Left cardiac atrium (tissue), 4 donors: ENCODE measurements at places on chromosomes 3 and 15.
A peak's percentile ranks its signal among the peaks of the same experiment; 100 is the strongest.

- no peak for DNase-seq
These were observed 72.3 kb upstream of the LRIG1 start for GRCh38 chr3:66572938-66573710.

GRCh38 chr3:107705046-107705445 is 182.3 kb downstream of the BBX start:
- DNase-seq, result no peak

DNA sequence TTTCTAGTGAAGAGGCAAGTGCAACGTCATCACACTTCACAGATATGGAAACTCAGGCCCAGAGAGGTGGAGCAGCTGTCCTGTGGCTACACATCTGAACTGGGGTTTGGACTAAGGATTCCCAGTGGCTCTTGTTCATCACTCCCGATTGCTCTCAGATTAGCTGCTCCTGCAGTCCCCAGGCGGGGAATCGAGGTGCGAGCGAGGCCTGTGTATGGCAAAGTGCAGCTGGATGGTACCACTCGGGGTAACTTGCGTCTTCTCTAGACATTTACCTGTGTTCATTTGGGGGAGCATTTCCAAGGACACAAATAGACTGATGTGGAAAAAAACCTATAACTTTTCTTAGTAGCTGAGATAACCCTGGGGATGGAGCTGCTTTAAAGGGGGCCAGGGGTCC is 45.9 kb upstream of the TRPM1 start:
- no peak for DNase-seq

DNA sequence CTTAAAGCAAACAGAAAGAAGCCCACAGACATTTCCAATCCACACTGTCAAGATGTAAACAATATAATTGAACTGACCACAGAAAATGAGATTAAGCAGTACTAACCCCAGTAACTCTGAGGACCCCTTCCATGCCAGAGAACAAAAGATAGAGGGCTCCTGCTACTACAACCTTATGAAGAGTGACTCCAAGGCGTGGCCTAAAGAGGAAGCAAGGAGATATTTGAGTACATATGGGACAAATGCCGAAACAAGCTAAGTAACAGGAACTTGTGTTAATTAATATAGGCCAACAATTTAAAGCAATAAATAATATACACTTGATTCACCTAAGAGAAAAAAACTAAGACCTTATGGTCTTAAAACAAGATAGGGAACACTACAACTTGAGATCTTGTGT is 25.0 kb upstream of the VPS39 start:
- DNase-seq, result no peak

GRCh38 chr3:40313975-40314860 is 4.7 kb downstream of the EIF1B start:
- DNase-seq, result no peak

DNA sequence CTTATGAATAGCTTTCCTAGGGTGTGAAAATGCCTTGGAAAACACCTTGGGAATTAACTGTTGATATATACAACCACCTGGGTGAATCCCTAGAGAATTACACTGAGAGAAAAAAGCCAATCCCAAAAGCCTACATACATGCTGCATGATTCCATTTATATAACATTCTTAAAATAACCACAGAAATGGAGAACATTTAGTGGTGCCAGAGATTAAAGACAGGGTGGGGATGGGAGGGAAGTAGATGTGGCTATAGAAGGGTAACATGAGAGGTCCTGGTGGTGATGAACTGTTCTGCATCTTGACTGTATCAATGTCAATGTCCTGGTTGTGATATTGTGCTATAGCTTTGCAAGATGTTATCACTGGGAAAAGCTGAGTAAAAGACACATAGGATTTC is 291.0 kb downstream of the CLSTN2 start:
- DNase-seq, result no peak

- peak; percentile 5 for DNase-seq
These were observed 18.8 kb downstream of the AMOTL2 start for GRCh38 chr3:134355416-134355815.

GRCh38 chr3:39540162-39540921 is 72.9 kb downstream of the MOBP start:
- DNase-seq, result no peak
